ENCODE measurements at places on chromosomes 3 and 15. TPM values are rescaled to one million over a fixed set of nuclear protein-coding genes. Genes with fewer than 3 reads are reported as not detected.

GRCh38 chr3:55860049-55860721 lies 373.1 kb upstream of the WNT5A start:
- no peak for DNase-seq

- DNase-seq = no peak
Measured at GRCh38 chr3:72658466-72659100, 189.7 kb downstream of the SHQ1 start.

- DNase-seq = no peak
Measured at GRCh38 chr3:43214616-43215015, 71.7 kb upstream of the SNRK start.

Gene ILDR1
- 1.6 TPM for total RNA-seq

Data from B cell (primary cell).